Activated naive CD4-positive, alpha-beta T cell treated with anti-CD3 and anti-CD28 coated beads for 36 hours (primary cell): ENCODE measurements at places on chromosomes 2 and 18. TPM values are rescaled to one million over a fixed set of nuclear protein-coding genes. Genes with fewer than 3 reads are reported as not detected.

DNA sequence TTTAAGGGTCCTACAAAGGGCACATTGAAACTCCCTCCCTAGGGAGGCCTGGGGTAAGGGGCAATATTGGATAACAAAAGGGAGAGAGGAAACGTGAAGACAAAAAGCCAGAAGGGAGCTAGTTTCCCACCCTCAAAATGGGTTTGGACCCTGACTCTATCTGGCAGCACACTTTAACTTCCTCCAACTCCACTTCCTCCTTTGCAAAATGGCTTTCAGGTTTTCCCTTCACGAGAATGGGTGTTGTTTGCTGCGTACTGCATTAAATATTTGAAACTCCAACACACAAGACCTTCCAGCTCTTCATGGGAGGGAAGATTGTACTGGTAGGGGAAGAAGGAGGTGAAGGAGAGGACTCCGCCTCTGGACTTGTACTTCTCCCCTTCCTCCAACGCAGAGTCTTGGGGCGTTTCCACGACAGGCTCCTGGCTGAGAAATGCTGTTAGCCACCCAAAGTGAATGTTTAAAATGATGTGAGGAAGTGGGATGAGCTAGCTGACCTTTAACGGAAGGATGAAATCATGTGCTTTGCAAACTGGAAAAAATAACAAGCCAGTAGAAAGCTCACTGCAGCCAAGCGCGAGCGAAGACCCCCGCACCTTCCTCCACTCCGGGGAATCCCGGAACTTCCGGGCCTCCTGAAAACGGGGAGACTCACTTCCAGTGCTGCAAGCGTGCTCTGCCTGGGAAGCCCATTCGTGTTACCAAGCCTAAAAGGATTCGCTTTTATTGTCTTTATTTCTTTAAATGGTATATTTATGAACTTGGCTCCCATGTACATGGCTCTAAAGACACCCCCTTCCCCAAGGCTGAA, 85.6 kb downstream of the VIT start:
- DNase-seq: no peak

Gene LRRC30
- not detected for total RNA-seq

DNA sequence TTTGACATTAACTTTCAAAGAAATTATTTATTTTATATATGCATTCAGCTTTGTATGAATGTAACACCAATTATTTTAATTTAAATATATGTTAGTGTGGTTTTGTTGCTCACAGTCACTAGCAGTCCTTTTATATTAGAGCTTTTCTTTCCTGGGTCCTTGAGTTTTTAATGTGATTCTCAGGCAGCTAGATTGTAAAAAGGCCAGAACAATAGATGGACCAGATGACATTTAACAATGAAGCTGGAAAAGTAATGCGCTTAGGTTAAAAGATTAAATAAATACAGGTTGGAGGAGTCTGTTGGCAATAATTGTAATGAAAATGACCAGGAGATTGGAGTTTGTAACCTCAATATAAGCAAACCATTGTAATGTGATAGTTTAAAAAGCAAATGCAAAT, 171.1 kb downstream of the FTCDNL1 start:
- DNase-seq: no peak

- DNase-seq: no peak
These were observed 5.6 kb downstream of the DES start for GRCh38 chr2:219423652-219424377.

GRCh38 chr2:100832885-100833284, 12.9 kb downstream of the NPAS2 start:
- DNase-seq: no peak

DNA sequence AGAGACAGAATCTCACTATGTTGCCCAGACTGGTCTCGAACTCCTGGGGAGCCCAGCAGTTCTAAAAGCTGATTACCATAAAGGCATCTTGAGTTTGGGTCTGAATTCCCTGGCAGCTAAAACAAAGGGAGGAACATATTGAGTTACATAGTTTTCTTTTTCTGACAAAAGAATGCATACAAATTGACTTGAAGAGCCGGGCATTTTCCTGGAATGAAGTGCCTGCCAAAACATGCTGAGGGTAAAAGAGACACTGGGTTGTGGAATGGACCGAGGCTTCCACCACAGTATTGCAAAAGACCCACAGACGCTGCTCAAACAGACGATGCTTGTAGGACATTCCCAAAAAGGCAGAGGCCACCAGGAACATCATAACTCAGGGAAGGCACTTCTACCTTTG, 35.1 kb upstream of the ROCK2 start:
- no peak for DNase-seq

- peak; percentile 40 for DNase-seq
These were observed 256.7 kb downstream of the HDAC4 start for GRCh38 chr2:239143858-239144712.

DNA sequence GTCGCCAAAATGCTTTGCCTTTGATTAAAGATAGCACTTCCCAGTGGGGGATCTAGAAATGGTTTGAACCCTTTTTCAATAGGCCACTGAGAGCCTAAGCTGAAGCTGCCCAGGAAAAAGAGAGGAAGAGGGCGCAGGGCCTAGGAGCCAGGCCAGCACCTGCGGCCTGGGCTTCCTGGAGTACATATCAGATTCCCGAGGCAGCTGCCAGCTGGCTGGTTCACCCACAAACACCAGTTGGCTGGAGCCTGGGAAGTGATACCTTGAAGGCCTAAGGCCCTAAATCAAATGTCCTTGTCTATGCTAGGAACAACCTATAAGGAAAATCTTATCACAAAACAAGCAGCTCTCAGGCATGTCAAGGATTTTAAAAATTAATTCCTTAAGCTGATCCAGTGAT, 37.1 kb downstream of the ANKRD44 start:
- DNase-seq: no peak

Gene COL3A1
- not detected for total RNA-seq

Gene MAL
- 23.5 TPM for total RNA-seq

- DNase-seq: no peak
These were observed 191.3 kb upstream of the SMAD2 start for GRCh38 chr18:48121752-48122151.

- no peak for DNase-seq
These were observed 78.7 kb downstream of the IRS1 start for GRCh38 chr2:226720948-226721347.

GRCh38 chr18:68466672-68467071, 248.2 kb downstream of the TMX3 start:
- no peak for DNase-seq

GRCh38 chr2:168149986-168150385, 97.4 kb downstream of the STK39 start:
- no peak for DNase-seq

DNA sequence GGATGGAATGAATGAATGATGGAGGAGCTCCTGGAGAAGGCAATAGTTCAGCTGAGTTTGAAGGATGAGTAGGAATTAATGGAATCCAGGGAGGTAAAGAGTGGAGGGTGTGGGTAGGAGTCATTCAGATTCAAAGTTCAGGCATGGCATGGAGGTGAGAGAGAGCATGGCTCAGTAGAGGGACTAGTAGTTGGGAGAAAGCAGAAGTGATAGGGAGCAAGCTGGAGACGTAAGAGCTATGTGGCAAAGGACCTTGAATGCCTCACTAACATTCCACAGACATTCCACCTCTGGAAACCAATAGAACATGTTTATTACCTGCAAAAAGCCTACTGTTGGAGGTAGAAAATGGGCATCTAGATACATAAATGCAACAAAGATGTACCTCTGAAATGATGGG, 170.1 kb downstream of the HAUS1 start:
- DNase-seq: no peak

- peak; percentile 31 for DNase-seq
These were observed 13.3 kb upstream of the PRELID3A start for GRCh38 chr18:12394428-12394827.

Gene GKN2
- total RNA-seq: not detected

DNA sequence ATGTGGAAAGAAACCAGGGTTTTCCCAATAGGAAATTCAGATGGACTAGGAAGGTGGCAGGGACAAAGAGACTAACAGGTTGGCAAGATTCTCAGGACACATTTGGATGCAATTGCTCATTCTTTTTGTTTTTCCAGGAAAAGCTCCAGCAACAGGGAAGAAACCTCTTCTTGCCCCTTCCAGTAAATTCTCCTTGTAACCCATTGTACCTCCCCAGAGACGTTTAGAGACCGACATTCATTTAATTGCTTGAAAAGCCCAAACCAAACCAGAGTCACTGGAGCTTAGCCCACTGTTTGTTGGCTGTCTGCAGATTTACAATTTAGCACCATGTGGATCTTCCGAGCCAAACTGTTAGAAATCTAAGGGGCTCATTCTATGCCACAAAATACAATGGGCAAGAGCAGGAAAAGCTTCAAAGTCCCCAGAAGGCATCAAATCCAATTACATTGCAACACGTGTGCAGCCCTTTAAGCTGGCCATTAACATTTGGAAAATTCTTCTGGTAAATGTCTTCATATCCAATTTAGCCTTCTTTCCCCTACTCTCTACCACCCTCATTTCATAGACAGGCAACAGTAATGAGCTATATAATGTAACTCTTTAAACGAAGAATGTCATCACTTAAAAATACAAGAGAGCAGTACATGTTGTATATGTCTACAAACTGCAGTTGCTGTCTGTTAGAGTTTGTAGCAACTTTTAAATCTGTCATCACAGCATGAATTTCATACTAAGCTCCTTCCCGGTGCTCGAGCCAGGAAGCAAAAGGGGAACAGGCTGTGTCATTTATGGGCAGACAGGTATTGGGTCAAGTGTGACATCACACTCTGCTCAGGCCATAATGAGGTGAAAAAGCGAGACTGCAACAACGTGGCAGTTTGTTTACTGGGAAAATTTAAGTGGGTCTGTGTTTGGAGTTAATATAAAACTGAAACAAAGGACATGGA, 235.6 kb upstream of the HNRNPA3 start:
- no peak for DNase-seq

Gene VWA3B
- total RNA-seq: 0.43 TPM

DNA sequence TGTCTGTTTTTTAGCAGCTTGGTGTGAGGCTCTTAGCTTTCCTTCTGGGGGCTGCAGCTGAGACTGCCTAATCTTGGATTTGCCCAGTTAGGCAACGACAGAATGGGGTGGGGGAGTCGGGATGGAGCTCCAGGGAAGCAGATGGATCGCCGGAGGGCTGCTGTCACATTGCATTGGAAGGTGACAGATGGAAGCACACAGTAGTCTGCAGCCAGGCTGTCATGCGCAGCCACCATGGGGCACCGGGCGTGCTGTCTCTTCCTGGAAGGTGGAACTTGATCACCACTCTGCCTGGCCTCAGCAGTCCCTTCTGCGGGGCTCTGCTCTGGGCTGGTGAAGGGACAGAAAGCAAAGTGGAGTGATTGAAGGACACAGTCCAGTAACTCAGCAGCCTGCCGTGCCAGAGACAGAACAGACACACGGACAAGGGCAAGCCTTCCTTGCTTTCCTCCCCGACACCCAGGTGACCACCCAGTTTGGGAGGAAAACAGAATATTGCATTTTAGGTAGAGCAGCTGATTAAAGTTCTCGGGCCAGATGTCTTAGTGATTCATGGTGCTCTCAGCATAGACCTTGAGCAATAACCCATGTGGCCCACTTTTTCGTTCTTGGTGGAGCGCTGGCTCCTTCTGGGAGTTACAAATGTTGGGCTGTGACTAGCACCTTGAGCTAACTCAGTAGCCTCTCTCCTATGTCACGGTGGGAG, 40.9 kb downstream of the RNF144A start:
- no peak for DNase-seq

GRCh38 chr18:7896161-7896560, 329.0 kb downstream of the PTPRM start:
- no peak for DNase-seq

- no peak for DNase-seq
These were observed 19.1 kb upstream of the IL18R1 start for GRCh38 chr2:102336502-102336945.

DNA sequence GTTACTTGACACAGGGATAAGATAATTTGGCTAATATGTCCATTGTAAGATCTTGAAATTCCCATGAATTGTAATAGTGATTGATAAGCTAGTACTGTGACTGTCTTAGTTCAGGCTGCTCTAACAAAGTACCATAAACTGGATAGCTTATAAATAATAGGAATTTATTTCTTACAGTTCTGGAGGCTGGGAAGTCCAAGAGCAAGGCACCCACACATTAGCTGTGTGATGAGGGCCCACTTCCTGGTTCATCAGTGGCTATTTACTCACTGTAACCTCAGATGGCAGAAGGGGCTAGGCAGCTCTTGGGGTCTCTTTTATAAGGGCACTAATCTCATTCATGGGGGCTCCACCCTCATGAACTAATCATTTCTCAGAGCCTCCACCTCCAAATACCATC, 28.5 kb downstream of the NOSTRIN start:
- no peak for DNase-seq

DNA sequence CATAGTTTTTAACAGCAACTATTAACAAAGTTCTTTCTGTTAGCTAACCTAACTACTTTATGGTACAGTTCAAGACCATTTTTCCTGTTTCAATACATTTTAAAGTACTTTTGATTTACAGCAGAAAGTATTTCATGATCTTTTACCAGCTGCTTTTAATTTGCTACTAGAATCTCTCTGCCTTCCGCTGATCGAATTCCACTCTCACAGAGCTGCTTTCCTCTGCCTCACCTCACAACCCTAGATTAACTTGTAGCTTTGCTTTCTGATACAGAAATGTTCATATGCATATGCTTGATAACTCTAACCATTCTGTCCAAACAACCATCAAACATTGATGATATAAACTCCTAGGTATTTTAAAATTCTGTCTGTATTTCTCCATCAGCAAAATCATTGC, 463.2 kb upstream of the ZEB2 start:
- no peak for DNase-seq

DNA sequence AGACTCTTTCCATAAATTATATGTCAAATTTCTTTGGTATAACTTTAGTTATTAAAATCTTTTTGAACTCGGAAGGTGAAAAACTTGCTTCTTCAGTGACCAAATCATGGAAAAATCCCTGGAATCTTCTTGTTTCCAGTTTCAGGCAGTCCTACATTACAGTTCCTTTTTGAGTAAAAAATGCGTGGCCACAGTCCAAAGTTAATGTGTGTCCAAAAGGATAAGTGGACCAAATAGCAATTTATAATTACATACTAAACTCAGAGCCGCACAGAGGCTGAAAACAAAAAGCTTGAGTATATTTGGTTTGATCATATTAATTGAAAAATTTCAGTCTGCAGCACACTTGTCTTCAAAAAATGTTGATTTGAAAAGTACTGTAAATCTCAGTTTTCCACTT, 28.4 kb upstream of the DYNC2LI1 start:
- no peak for DNase-seq

DNA sequence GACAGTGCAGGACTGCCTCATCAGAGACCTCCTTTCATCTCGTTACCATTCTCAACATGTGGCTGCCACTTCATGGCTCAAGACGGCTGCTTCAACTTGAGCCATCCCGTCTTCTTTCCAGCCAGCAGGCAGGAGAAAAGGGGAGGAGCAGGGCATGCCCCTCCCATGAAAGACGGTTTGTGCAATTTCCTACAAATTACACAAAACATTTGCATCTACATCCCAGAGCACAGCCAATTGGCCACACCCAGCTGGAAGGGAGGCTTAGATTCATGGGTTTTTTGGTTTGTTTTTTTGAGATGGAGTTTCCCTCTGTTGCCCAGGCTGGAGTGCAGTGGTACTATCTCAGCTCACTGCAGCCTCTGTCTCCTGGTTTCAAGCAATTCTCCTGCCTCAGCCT, 11.8 kb downstream of the UCN start:
- DNase-seq: no peak
